ENCODE measurements at places on chromosomes 5 and 9.

DNA sequence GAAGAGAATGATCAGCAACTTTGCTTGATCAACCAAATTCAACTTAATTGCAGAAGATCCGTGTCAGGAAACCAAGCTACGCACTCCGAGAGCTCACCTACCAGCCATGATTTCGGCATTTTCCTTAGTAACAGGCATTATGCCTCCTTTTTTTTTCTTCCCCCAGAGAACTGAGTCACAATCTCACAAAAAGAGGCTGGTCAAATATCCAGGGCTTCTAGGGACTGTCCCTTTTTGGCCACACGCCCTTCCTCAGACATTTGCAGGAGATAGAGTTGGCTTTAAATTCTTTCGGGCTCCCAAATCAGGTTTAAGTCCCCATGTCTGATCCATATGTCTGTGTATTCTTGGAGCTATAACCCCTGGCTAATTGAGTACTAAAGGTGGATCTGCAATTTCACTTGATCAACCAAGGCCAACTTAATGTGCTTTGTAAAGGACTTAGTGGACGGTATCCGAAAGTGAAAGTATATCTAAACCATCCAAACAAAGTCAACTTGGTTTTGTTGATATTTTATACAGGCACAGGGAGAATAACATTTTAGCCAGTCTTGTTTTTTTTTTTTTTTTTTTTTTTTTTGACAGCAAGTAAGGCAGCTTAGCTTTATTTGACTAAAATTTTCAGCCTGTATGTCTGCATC, 100.8 kb upstream of the TBCA start:
- no peak for DNase-seq

GRCh38 chr5:96651948-96652753, 10.0 kb upstream of the CAST start:
- DNase-seq = no peak

DNA sequence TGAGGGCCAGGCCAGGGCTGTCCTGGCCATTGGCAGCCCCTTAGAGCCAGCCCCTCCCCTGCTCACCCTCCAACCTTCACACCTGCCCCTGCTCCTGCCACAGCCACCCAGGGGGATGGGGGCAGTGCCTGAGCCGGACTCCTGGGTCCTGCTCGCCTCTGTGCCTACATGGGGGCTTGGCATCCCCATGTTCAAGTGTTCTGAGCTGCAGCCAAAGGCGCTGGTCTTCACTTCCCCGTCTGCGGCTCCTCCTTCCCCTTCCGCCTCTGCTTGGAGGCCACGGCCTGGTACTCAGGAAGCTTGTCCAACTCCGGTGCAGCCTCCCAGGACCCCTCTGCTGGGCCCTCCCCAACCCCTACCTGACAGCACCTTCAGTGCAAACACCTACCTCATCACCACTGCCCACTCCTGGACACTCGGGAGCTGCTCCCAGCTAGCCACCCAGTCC, 2.3 kb upstream of the DNLZ start:
- DNase-seq = no peak

DNA sequence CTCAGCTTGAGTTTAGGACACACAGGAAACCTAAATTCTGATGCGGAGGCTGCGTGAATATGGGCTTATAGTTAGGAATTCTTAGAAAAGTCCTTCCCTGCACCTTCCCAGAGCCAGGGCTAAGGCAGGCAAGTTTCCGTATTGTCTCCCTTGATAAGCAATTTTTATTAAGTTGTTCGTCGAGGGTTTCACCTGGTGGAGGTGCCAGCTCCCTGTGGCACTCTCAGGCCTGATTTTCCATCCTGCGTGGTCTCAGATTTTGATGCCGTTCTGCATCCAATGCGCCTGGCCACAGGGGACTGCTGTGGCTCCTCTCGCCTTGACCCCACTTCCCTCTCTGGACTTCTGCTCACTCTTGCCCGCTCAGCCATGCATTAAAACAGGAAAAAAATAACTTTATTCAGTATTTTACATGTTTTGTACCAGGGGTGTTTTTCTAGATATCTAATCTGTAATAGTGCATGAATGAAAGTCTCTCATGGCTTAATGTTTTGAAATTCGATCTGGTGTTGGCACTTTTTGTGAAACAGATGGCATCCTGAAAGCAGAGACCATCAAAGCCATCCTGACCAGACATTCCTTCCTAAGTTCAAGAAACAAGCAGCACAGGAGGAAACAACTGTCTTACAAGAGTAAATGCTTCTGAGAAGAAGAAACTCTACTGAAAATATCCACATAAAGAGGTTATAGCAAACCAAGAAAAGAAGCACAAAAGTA, 50.7 kb downstream of the TRIP13 start:
- DNase-seq = no peak

GRCh38 chr5:119367502-119368237, 11.9 kb downstream of the TNFAIP8 start:
- DNase-seq = no peak

Data from activated naive CD4-positive, alpha-beta T cell (primary cell).